ENCODE measurements at places on chromosomes 2 and 18.
A peak's percentile ranks its signal among the peaks of the same experiment; 100 is the strongest.

DNA sequence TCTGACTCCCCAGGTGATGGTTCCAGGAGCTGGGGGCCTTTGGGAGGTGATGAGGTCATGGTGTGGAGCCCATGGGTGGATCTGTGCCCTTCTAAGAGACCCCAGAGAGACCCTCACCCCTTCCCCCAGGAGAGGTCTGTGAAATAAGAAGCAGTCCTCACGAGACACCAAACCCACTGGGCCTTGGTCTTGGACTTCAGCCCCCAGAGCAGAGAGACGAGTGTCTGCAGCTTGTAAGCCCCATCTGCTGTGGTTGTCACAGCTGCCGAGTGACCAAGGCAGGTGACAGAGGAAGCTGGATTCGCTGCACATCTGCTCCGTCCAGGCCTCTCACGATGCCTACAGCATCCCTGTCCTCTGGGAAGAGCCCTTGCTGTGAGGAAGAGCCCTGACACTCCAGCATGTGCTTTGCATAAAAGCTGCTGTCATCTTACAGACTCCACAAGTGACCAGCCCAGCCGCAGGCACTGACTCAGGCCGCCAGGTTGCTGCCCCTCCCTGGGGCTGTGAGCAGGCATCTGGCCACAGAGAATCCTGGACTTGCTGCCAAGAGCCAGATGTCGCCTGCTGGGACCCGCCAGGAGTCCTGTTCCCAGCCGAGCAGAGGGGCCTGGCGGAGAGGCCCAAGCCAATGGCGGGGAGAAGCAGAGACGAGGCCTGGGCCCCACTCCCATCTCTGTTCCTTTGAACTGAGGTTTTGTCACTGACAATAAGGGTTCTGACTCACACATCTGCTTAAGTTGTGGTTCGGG is 150.8 kb downstream of the PXDN start:
- peak; percentile 75 for DNase-seq

DNA sequence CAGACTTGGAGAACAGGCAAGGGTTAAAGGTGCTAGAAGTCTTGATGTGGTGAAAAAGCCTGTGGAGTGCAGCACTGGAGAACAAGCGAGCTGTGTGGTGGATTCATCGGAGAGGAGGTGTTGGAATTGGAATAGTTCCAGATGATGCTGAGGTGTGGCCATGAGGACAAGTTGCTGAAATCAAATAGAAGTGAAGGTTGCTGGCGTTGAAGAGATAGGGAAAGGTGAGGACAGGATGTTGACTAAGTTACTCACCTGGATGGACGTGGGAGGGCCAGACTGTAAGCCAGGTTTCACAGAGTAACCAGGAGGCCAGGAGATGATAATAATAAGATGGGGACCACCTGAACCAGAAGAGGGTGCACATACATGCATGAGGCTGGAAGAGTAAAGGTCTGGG is 173.4 kb downstream of the DIS3L2 start:
- DNase-seq, result no peak

DNA sequence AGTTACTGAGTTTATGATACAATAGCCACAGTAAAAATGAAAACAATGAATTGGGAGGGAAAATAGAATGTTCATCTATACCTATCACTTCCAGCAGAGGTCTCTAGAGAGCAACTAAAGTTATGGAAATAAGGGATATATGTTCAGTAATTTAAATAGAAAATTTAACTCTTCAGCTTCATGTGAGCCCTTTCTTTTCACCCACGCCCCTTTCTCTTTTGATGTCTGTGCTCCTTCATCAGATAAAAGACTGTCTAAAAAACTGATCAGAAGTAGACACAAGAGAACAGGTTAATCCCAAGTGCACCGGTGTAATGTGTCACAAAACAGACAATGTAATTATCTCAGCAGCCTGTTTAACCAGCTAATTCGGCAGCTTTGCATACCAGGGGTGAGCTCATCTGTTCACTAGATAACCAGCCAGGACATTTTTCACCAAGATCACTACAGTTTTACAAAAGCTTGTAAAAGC is 238.5 kb upstream of the ERBB4 start:
- DNase-seq, result no peak

- no peak for DNase-seq
Observed at GRCh38 chr2:164008752-164009151, 272.9 kb upstream of the FIGN start.

DNA sequence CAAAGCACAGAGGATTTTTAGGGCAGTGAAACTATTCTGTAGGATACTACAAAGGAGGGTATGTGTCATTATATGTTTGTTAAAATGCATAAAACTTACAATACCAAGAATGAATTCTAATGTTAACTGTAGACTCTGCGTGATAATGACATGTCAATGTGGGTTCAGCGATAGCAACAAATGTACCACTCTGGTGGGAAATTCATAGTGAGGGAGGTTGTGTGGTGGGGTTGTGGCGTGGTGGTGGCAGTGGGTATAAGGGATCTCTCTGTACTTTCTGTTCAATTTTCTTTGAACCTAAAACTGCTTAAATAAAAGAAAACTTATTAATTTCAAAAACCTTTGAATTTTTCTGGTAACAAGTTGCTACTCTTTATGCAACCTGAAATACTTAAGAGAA is 99.3 kb upstream of the SLC38A11 start:
- DNase-seq, result no peak

GRCh38 chr2:200616656-200617055 is 30.8 kb downstream of the AOX1 start:
- DNase-seq, result no peak

DNA sequence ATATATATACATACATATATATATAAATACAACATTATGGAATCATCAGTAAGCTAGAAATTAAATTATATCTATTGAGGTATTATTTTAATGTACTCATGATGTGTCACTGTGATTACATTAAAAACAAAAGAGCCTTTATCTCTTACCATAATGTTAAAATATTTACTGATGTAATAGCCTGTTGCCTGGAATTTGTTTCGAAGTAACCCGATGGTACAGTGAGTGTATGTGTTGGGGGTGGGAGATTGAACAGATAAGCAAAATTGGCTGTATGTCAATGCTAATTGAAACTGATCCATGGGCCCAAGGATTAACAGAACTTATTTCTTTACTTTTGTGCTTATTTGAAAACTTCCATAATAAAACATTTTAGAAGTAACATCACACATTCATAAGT is 1473.2 kb downstream of the LRP1B start:
- DNase-seq, result no peak

GRCh38 chr2:236088368-236089057 is 79.7 kb downstream of the GBX2 start:
- DNase-seq, result no peak

GRCh38 chr2:209640358-209640757 is 131.3 kb upstream of the UNC80 start:
- DNase-seq, result no peak

DNA sequence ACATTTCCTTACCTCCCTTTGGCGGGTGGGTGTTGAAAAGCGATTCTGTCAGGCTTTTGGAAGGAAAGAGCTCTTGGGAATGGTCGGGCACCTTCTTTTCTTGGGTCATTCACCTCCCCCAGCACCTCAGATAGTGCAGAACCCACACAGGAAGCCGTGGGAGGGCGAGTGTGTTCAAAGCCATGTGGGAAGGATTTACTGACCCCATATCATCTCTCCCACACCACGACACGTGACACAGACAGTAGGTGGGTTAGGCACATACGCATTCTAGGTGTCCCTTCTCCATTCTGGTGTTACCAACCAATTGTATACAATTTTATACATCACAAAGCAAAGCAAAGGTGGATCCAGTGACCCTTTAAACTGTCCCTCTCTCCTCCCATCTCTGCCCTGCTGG is 263.7 kb upstream of the REV1 start:
- DNase-seq, result no peak

- DNase-seq, result no peak
Observed at GRCh38 chr2:83725735-83726134, 733.3 kb downstream of the SUCLG1 start.

- DNase-seq, result peak; percentile 59
Observed at GRCh38 chr2:112482309-112483041, 519 bp downstream of the TTL start.

DNA sequence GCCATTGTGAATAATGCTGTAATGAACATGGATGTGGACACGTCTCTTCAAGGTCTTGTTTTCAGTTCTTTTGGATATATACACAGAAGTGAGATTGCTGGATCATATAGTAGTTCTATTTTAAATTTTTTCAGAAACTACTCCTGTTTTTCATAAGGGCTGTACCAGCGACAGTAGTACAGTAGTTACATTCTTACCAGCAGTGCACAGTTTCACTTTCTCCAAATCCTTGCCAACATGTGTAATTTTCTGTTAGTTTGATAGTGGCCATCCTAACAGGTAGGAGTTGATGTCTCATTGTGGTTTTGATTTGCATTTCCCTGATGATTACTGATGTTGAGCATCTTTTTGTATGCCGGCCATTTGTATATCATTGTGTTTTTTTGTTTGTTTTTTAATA is 81.7 kb downstream of the EPC2 start:
- DNase-seq, result no peak

DNA sequence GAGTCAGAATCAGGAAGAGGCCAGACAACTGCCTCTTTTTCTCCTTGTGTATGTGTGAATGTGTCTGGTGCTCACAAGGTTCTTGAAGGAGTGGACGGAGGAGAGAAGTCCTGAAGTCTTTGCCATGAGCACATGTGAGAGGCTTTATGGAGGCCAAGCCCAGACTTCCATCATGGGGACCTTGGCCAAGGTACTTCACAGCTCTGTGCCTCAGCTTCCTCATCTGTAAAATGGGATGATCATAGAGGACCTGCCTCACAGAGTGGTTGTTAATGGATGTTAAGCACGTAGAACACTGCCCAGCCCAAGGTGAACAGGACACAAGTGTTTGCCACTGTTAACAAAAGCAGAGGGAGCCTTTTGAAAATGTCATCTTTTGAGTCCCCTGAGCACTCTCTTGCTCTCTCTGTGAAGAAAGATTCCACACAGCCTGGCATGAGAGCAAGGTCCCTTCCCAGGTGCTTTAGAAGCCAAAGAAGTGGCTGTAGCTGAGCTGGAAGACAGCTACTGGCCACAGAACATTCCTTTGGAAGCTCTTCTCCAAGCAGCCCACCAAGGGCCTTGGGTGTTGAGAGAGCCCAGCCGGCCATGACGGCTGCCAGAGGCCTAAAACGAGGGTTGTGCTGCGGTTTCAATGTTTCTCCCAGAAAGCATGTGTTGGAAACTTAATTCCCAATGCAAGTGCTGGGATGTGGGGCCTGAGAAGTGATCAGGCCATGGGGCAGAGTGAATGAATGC is 41.8 kb upstream of the ASPRV1 start:
- no peak for DNase-seq

GRCh38 chr2:143574069-143574468 is 444.9 kb downstream of the ARHGAP15 start:
- no peak for DNase-seq

DNA sequence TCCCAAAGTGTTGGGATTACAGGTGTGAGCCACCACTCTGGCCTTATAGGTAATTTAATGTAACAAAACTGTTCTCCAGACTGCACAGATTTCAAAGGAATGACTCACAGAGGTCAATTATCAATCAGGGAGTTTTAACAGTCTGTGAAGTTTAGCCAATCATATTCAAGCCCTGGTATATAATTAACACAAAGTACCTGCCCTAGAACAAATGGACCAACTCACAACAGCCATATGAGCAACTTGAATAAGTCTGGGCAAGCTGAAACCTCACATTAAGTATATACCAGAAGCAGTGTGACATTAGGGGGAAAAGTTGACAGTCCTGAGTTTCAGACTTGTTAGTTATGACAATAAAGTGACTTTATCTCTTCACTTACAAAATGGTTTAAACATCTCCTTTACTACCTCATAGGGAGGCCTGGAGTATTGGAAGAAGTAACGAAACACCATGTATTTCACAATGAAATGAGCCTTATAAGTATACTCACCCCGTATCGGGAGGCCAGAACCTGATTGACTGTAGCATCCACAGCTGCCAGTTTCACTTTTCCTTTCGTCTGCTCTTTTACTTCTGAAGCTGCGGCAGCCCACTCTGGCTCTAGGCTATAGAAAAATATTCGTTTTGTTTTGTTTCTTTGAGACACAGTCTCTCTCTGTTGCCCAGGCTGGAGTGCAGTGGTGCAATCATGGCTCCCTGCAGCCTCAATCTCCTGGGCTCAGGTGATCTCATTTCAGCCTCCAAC is 22.2 kb downstream of the PDIA6 start:
- DNase-seq, result no peak

- DNase-seq, result peak; percentile 64
Observed at GRCh38 chr2:68317971-68318913, 1.5 kb downstream of the CNRIP1 start.

DNA sequence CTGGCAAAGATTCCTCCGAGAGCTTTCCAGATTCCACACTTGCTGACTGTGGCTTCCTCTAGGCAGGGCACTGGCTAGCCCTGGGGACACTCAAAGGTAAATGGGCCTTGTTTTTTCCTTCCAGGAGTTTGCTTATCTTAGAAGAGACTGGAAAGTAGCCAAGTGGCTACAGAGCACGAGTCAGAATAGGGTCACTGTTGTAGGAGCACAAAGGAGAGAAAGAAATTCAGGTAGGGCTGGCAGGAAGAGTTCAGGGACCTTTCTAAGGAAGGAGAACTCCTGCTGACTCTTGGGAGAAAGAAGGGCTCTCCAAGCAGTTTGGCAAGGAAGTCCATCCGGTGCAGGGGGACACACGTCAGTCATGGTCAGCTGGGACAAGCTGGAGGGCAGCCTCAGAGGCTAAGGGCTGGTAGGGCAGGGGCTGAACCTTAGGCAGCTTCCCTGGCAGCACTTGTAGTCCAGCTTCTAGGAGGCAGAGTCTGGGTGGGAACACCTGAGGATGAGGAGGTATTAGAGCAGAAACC is 39.5 kb downstream of the NIFK start:
- no peak for DNase-seq

DNA sequence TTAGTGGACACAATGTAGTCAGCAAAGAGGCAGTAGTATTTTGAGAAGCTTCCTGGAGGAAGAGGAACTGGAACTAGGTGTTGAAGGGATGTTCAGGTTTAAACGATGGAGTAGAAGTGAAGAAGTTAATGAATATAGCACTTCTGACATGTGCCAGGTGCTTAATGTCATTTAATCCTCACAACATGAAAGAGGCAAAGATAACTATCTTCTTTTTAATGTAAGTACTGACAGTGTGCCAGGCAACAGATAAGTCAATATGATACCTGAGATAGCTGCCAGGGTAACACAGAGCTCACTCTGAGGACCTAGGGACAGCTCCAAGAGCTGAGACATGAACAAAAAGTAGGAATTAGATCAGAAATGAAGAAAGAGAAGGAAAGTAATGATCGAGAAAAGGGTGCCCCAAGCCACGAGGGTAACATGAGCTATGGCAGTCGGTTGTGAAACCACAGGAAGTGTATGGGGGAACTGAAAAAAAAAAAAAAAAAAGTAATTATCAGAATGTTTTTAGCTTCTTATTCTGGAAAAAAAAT is 140.7 kb downstream of the RNF144A start:
- DNase-seq, result no peak

- no peak for DNase-seq
Observed at GRCh38 chr2:40975151-40975550, 523.3 kb upstream of the SLC8A1 start.

DNA sequence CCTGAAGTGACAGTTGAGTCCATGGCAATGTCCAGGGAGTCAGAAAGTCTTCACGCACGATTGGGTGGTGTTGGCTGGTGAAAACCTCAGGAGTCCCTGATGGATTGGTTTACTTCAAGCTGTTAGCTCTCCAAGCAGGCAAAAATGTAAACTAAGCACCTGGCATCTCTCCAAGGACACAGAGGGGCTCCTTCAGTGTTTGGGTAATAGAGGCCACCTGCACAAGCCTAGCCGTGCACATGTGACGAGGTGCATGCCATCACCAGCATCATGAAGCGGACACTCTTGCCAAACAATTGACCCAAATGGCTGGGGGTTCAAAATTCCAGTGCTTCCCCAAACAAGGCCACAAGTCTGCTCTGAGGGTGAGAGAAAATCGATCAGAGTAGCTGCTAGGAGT is 104.7 kb upstream of the CD302 start:
- no peak for DNase-seq

Measured in right forelimb (tissue), 1 donor.